AG10803 (cell line): ENCODE measurements at places on chromosomes 6 and 20.

GRCh38 chr6:157106487-157106886, 216.8 kb downstream of the TMEM242 start:
- peak; percentile 22 for DNase-seq

- DNase-seq: no peak
These were observed 303.1 kb downstream of the CDH26 start for GRCh38 chr20:60261333-60261732.

- no peak for DNase-seq
These were observed 50.7 kb downstream of the SYNJ2 start for GRCh38 chr6:158032354-158032733.

DNA sequence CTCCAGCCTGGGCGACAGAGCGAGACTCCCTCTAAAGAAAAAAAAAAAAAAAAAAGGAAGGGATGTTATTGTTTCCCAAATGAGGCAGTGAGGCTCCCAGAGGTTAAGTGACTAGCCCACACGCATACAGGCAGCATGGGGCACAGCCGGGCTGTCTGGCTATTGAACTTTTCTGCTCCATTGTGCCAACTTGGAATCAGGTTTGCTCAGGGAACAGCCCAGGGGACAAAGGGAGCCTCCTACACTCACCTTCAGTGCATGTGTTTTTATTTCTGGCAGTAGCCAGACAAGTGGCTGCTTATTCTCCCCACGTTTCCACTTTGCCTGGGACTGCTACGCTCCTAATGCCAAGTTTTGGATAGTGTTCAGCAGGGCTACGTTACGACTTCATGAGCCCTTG, 10.7 kb downstream of the ETV7 start:
- DNase-seq: no peak

DNA sequence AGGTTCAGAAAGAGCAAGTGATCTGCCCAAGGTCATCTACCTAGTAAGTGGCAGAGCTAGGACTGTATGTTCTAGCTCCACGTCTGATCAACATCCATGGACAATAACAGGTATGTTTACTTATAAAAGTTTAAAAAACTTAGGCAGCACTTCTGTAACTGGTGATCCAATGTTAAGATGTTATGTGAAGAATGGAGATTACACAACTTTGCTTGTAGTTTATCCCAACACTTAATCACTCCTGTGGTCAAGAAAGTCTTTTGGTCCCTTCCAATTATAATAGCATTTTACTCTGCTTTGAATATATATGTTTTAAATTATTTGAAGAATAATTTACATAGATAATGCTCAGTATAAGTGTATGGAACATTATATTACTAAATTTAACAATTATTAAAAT, 4.8 kb downstream of the FBXO30 start:
- peak; percentile 65 for DNase-seq

DNA sequence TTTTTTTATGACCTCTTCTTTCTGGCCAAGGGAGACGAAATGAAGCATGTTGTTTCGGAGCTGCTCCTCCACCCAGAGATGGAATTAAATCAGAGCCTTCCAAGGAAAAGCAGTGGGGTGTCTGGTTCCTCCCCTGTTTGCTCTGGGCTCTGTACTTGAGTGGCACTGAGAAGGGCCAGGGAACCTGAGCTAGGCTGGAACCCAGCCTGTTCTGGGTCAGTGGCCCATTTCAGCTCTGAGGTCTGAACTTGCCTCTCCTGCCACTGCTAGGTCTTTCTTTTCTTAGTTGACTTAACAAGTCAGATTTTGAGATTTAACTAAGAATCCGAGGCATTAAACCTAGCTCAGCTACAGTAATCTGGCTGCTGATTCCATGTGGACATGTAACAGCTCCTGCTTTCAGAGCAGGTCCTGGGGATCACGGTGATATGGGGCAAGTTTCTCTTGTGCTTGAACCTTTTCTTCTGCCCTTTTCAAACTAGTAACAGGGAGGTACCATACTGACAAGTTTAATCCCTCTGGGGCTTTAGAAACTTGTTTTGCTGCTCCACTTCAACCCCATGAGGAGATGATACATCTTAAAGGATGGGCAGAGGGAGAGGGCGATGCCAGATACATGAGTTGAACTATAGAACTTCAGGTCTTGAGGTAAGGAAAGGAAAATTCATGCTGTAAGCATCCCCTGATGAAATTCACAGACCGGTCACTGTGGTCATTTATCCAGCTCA, 101.1 kb downstream of the SLC24A3 start:
- DNase-seq: no peak

- DNase-seq: no peak
These were observed 112.7 kb upstream of the TNFAIP3 start for GRCh38 chr6:137754366-137754765.

DNA sequence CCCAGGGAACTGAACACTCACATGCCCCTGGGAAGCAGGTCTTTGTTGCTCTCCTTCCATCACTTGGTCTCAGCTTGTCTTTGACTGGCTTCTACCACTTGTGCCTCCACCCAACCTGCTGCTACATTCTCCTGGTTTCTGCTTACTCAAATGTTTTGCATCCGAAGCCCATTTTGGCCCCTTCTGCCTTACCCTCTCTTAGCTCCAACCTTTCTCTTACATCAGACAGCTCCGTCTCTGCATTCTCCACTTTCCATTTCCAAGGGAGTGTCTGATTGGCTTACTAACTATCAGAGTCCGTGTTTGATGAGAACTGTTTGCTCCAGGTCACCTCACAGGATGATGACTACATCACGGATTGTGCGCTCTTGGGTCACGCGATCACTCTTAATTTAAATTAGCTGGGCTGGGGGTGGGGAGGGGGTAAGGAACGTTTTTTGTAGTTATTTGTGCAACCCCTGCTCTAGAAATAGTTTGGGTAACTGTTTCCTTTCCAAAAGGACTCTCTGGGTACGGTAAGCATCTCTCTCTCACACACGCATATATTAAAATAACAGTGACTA, 844 bp upstream of the ABRACL start:
- DNase-seq: peak; percentile 25

DNA sequence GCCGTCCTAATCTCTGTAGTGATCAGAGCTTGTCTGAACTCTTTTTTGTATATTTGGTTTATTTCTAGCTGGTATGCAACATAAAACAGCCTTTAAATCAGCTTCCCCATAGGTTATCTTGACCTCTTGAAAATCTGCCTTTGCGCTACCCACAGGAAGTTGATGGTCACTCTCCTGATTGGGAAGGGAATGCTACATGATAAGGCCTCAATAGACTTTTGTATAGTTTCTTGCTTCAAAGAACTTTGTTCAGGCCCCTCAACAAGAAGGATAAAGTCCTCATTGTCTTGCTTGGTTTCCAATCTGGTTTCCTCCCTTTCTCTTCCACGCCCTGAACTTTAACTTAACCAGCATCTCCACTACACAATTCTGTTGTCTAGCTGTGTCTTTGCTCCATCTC, 95.4 kb upstream of the TENT5A start:
- no peak for DNase-seq

GRCh38 chr6:119890470-119890869, 540.9 kb upstream of the MAN1A1 start:
- no peak for DNase-seq

GRCh38 chr20:63183422-63184146, 32.3 kb downstream of the YTHDF1 start:
- DNase-seq: no peak

GRCh38 chr20:47396762-47397476, 40.4 kb upstream of the ZMYND8 start:
- peak; percentile 22 for DNase-seq

- DNase-seq: no peak
These were observed 160.6 kb downstream of the HIVEP2 start for GRCh38 chr6:142784344-142784743.

- no peak for DNase-seq
These were observed 3.7 kb upstream of the MED23 start for GRCh38 chr6:131631625-131632289.

DNA sequence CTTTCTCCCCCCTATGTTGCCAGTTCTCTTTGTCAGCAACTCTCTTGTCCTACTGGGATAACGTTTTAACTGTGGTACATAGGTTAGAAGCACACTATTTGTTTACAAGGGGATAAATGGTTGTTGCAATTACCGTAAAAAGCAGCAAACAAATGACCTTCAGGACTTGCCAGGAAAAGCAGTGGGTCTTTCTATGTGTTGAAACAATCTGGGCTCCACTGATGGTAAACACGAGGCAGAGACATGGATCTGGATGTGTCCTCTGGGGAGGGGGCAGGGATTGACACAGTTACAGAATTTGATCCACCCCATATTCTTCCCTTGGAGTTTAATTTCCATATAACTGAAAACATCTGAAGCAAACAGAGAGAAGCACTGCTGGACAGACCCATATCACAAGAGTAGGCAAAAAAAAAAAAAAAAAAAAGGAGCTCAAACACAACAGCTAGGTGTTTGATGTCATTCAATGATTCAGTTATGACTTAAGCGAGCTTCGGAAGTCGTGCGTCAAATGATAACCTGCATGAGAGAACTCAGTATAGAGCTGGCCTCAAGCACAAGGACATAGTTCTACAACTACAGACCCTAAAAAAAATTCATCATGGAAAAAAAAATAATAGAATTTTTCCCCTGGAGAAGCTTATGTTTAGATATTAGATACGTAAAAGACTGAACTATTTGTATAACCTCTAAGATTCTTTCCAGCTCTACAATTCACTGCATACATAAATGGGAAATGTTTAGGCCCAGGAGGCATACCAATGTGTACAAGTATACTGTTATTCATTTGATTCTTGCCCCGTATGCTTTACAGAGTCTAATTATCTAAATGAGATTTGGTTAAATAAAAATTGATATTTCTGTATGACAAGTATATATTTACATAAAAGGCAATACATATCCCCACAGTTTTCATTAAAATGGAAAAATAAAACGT, 127.7 kb downstream of the ALDH8A1 start:
- DNase-seq: peak; percentile 16

GRCh38 chr6:155628306-155628705, 172.7 kb upstream of the NOX3 start:
- no peak for DNase-seq
